ENCODE measurements at places on chromosomes 4 and X.

- DNase-seq: no peak
Measured at GRCh38 chrX:150329282-150329681, 33.8 kb upstream of the MAMLD1 start.

GRCh38 chr4:42048394-42048793, 58.1 kb downstream of the SLC30A9 start:
- DNase-seq: no peak

- DNase-seq: no peak
Measured at GRCh38 chr4:113469023-113469390, 292.5 kb downstream of the CAMK2D start.

- no peak for DNase-seq
Measured at GRCh38 chr4:121308828-121309227, 72.0 kb downstream of the QRFPR start.

DNA sequence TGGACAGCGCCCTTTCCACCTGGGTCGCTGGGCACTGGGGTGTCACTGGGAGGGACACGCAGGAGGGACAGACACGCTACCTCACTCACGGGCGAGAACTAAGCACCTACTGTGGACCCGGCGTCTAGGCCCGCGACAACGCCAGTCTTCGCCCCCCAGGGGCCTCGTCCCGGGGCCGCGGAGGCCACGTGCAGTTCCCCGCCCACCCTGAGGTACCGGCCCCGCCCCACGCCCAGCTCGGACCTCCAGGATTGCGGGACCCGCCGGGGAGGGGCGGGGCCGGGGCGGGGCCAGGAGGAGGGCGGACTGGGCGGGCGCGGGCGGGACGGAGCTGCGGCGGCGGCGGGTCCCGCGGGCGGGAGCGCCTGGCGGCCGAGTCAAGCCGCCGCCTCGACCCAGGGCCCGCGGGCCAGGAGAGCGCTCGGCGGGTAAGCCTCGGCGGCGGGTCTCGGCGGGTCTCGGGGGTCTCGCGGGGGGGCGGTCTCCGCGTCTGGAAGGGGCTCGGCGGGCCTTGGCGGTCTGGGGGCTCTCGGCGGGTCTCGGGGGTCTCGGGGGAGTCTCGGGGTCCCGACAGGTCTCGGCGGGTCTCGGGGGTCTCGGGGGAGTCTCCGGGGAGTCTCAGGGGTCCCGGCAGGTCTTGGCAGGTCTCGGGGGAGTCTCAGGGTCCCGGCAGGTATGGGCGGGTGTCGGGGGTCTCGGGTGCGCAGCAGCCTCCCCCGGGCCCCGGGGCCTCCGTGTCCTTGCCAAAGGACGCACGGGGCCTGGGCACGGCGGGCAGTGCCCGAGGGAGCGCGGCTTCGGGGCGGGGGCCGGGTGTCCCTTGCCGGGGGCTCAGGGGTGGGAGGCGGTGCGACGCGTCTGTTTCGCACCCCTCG, at the start of gene SH3BP2:
Gene SH3BP2, plus strand, starts transcription at position 375 of the 875 bp plus-strand sequence. CDS start 27,533 bp downstream, outside the sequence.
- peak; percentile 33 for DNase-seq

DNA sequence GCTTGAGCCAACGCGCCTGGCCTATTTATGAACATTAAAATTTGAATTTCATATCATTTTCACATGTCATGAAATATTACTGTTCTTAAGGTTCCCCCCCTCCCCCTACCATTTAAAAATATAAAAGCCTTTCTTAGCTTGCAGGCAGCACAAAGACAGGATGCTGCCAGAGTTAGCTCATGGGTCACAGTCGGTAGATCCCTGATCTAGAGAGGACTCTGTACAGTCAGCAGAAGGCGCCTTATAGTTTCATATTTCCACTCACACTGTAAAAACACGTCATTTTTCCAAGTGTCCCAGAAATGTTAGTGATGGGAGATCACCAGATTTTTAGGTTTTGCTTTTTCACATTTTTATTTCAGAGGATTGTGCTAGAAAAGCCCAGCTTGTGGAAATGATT, 12.2 kb downstream of the NOCT start:
- no peak for DNase-seq

DNA sequence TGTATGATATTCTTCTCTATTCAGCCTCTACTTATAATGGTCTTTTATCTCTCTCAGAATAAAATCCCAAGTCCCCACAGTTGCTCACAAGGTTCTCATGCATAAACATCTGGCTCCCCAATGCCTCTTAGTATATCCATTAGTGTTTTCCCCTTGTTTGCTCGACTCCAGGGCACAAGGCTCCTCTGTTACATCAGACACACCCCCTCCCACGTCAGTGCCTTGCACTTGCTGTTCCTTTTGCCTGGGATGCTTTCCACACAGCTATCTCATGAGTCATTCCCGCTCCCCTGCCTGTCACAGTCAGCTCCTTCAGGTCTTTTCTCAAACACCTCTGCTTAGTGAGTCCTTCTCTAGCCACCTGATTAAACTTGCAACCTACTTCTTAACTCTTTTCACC, 260.2 kb downstream of the IL1RAPL1 start:
- DNase-seq: no peak

DNA sequence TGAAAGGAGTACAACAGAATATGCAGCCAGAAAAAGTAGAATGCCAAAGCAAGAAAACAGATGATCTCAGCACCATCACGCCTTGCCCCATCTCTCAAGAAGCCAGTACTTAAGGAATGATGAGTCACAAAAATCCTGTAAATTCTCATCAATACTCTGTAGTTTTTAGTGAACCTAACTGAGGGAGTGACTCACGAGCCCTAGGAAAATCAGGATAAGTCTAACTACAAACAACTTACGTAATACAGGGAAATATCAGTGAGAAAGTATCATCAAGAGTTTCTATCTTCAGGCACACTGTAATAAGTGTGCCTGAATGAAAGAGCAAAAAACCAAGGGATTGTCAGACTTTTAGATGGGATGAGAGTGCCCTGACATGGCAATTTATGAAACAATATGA, 644.4 kb downstream of the STPG2 start:
- no peak for DNase-seq

- no peak for DNase-seq
Measured at GRCh38 chrX:20204351-20204750, 62.4 kb downstream of the RPS6KA3 start.

DNA sequence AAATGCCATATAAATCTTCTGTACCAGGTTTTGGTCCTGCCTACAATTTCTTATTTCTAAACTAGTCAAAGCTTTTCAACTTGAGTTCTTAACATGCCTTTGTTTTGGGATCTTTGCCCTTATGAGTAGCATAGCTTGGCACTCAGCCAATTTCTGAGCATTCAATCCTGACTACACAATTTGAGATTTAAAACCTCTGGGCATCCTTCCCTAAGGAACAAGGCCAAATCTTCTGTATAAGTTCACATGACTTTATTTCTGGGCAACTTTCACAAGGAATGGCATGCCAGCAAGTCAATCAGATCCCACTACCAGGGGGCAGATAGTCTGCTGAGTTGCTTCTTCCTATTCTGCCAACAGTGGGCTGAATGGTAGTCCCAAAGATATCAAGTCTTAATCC, 254.2 kb downstream of the ADAMTS3 start:
- no peak for DNase-seq

DNA sequence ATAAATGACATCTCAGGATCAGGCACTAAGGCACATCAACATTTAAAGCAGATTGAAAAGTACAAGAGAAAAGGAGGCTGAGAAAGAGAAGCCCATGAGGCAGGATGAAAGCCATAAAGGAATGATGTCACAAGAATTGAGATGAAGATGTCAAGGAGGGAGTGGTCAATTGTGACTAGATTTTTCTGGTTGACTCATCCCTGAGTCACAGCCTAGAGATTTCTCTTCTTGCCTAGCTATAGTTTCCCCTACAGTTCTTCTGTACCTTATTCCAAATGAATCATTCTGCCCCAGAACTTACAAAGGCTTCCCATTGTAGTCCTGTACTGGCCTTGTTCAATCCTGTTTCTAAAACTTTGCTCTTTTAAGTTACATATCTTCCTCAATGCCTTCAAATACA, 3.4 kb upstream of the USP53 start:
- no peak for DNase-seq

- DNase-seq: no peak
Measured at GRCh38 chr4:105162123-105162796, 15.6 kb downstream of the TET2 start.

DNA sequence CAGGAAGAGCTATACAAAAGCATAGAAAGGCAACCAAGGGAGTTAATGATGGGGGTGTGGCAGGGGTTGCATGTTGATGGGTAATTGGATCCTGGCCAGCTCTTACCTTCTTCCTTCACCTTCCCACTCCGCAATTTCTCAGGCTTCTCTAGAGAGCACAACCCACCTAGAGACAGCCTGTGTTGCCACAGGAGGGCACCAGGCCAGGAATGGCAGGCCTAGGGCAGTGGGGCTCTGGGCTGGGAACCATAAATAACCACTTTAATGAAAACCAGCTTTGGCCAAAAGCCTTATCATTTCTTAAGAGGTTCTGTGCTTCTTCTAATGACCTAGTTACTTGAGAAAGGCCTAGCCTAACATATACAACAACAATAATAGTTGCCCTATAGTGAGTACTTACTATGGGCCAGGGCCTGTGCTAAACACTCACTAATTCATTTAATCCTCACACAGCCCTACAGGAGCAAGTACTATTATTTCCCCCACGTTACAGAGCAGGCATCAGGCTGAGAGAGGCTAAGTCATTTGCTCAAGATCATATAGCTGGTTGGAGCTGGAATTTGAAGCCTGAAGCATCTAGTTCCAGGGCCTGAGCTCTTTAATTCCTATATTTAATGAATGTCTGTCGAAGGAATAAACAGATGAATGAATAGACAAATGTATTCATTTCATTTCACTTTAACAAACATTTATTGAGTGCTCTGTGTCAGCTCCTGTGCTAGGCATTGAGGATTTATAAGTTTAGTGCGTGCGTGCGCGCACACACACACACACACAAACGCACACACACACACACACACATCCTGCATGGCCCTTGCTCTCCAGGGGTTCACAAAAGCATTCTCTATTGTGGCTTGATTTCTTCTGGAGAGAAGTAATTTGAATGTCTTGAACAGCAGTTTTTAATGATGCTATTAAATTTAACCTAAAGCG, 66.8 kb downstream of the RTL9 start:
- no peak for DNase-seq

- no peak for DNase-seq
Measured at GRCh38 chrX:119693996-119694451, 1.1 kb upstream of the SEPTIN6 start.

DNA sequence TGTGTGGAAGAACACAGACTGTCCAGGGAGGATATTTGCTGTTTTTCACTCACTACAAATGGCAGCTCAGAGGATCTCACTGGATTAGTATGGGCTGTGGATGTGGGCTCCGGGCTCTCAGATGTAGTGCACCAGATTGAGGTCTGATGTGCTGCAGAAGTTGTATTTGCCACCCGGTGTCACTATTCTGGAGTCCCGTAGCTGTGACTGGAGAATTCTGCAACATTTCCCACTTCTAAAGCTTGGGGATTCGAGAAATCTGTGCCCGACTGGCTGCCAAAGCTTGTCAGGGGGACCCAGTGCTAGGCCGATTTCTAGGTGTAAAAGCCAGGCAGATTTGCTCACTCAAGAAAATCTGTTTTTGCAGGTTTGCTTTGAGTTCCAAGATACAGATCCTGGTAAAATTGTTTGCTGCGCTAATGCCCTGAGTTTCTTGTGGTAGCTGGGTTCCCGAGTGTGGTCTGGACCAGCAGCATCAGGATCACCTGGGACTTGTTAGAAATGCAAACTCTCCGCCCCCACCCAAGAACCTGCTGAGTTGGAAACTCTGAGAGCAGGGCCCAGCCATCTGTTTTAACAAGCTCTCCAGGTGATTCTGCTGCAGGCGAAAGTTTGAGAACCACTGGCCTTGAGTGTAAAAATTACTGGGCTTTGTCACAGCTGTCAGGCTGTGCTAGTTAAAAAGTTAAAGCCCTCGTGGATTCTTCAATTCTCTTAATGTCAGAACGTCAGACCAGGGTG, 18.1 kb downstream of the KIT start:
- DNase-seq: no peak

- DNase-seq: no peak
Measured at GRCh38 chr4:10003666-10004065, 17.6 kb downstream of the SLC2A9 start.

DNA sequence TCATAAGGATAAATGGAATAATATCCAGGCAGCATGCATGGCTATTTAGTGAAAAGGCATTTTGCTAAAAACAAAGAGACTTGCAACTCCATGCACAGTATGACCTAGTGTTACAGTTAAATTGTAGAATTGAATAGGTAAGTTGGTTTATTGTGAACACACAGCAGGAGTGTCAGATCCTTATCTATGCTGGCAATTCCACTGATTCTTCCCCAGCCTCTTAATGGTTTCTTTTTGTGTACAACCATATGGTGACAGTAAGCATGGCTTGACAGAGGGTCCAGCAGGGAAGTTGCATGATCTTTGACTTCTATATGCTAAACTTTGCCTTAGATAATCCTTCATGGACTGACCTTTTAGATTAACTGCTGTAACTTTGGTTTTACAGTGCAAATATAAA, 936.6 kb upstream of the EPHA5 start:
- DNase-seq: no peak

- no peak for DNase-seq
Measured at GRCh38 chrX:134374294-134374693, 85.7 kb upstream of the HPRT1 start.

- DNase-seq: no peak
Measured at GRCh38 chrX:29315931-29316330, 728.7 kb downstream of the IL1RAPL1 start.

GRCh38 chr4:123507376-123507775, 110.8 kb downstream of the SPRY1 start:
- no peak for DNase-seq

- no peak for DNase-seq
Measured at GRCh38 chr4:71300964-71301363, 37.9 kb upstream of the SLC4A4 start.

DNA sequence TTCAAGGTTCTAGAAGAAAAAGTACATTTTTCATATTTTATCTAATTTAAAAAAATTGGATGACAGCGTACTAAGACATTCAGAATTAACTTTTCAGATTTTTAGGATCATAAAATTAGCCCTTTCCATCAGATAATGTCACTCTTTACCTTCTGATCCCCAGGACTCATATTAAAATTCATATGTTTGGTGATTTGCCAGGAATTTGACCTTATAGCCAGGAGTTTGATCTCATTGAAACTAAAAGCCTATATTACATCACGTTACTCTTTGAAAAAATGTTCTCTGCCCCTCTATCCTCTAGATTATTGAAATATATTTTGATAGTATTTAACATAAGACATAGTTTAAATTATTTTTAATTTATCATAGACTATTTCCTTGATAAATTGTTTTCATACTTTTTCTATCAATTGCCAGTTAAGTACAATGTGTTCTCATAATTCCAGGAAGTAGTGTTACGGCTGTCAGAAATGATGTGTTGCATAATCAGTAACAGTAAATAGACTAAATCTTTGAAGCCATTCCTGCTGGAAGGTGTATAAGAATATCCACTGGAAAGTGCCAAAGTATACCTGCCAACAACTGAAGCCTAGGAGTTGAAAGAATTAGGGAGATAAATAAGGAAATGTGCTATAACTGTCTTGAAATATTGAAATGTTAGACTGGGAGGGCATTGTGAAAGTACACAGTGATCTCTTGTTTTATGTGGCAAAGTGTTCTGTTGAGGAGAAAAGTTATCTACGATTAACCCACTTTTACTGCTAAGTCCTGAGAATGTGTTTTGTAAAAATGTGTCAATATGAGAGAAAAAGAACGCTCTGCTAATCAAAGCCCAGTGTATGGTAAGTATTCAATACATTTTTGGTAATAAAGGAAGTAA, 32.9 kb upstream of the PDGFC start:
- no peak for DNase-seq

- no peak for DNase-seq
Measured at GRCh38 chrX:129512409-129512808, 10.9 kb downstream of the SMARCA1 start.
